GM10248 (cell line): ENCODE measurements at places on chromosomes 6 and 20.

DNA sequence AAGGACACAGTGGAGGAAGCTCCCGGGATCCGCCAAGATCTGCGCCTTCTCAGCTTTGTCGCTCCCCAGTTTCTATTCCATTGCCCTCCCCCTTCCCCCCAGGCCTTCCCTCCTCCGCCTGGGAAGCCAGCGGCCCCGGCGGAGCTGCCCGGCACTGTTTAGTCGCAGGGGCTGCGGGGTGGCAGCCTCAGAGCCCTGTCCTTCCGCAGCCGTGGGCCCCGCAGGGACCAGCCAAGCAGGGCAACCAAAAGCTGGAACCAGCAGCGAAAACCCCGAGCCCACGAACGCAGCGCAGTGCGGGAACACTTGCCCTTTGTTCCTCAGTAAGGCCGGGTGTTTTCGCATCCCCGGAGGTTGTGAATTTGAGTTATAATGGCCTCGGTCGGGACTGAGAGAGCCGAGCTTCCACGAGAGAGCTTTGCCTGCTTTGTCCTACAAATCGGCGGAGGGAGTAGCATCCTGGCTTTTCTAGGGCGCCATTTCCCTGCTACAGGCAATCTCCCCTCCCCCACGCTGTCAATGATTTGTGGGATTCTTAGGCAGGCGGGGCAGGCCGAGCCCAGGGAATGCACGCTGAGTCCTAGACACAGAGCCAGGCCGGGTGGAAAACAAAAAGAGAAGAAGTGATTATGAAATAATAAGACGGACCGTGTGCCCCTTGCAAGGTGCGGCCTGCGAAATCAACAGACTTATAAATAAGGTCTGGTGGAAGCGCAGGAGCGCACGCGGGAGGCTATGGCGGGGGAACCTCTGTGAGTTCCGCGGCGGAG, 4.0 kb upstream of the TUBB2B start:
- DNase-seq = no peak

GRCh38 chr20:9322661-9323060, 191.7 kb upstream of the LAMP5 start:
- DNase-seq = no peak

- no peak for DNase-seq
Observed at GRCh38 chr6:22064558-22064957, 232.3 kb downstream of the PRL start.

DNA sequence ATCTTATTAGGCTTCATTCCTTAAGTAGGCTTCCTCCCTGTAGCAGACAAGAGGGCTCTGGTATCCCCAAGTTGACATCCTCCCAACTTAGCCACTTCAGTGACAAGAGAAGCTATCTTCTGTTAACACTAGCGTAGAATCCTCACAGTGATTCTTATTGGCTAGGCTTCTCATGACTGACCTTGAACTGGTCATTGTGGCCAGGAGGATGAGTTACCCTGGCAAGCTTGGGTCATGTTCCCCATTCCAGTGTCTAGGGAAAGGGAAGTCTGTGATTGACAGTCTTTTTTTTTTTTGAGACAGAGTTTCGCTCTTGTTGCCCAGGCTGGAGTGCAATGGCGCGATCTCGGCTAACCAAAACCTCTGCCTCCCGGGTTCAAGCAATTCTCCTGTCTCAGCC, 7.1 kb downstream of the CDKAL1 start:
- no peak for DNase-seq
